ENCODE measurements at places on chromosomes 6 and 20.

DNA sequence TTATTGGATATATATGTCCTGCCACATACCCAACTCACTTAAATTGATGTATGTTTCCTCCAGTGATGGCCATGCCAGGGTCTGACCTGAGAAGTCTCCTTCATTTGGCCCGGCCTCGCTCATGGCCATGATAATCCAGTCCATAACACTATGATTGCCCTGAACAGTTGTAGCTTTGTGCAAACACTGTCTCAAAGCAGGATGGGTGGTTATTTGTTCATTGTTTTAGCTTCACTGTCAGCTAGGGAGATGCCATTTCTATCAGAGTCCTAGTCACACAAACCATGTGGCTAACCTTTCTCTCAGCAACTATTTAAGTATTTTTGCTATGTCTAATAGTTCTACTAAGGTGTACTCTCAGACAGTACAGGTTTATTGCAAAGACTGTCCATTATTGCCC lies 47.6 kb upstream of the ZNF337 start:
- DNase-seq, result no peak

- DNase-seq, result no peak
Measured at GRCh38 chr20:23287354-23288190, 63.0 kb upstream of the NXT1 start.

GRCh38 chr6:125013938-125014660 lies 51.9 kb downstream of the RNF217 start:
- DNase-seq, result no peak

DNA sequence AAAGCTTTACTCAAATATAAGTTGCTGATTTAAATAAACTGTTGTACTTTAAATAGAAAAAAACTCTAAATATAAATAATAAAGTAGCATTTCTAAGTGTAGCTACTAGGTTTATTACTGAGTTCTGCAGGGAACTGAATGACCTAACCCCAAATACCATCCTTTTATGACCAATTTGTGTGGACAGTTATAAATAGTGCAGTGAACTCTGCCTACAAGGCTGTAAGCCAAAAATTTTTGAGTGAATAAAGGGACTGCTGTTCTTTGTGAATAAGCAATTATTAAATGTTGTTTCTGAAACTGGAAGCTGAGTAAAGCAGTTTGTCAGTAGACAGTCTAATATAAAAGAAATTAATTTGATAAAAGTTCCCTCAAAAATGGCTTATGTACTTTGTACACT lies 90.8 kb upstream of the ELOVL5 start:
- no peak for DNase-seq

DNA sequence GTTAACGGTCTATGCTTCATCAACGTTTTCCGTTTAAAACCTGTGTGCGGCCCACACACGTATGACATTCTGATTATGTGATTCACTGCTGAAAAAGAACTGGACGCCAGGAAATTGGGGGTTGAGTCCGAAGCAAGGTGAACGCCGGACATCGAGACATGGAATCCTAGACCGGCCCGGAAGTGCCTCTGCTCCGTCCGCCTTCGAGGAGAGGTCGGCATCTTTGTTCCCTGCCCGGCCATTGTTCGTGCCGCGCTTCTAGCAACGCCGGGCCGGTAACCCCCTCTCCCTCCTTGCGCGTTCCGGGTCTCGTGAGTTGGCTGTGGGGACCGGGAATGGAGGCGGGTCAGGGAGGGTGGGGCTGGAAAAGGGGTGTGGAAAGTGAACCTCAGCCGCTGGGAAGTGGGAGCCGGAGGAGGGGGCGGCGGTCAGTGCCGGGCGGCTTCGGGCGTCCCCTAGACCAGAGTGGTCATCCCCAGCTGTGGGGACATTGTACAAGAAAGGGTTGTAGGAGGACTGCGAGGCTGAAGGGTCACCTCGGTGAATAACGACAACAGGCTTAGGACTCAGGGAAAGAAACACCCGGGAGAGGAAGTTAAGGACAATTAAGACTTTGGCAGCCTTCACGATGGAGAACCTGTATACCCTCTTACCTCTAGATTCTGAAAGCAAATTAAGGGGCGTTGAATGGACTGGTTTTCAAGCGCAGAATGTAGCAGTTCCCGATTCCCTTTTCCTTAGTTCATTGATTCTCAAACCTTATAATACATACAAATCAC lies at the start of gene ZSCAN9:
Gene ZSCAN9, plus strand, starts transcription at position 220 of the 779 bp plus-strand sequence. CDS start 1,810 bp downstream, outside the sequence.
- peak; percentile 95 for DNase-seq

GRCh38 chr6:142804490-142804889 lies 140.5 kb downstream of the HIVEP2 start:
- DNase-seq, result no peak

DNA sequence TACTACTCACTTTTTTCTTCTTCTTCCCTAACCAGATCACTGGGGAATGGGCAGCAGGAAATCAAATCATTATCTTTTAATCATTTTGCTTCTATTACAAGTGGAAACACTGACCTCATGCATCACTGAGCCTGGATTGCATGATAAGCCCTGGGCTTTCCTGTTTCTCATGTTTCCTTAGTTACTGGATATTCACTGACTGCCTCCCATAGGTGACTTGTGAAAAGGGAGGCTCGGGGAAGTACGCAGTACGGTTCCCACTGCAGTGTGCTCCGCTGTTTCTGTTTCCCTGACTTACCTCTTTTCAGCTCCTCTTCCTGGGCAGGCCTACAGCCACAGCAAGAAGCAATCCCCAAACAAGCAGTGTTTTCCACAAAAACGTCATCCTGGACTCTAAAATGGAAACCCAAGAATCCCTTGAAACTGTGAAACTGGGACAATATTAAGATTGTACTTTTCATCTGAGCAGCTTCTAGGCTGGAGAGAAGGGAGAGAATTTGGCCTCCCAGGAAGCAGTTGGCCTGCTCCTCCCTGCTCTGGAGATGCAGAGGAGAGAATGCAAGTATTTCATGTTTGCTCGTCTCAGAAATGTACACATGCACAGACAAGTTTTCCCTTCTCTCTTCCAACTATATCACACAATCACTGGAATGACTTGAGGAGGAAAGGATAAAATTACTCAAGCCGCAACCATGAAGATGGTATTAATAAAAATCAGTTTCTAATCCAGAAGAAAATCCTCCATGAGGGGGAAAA lies 13.1 kb downstream of the BTNL2 start:
- DNase-seq, result no peak

DNA sequence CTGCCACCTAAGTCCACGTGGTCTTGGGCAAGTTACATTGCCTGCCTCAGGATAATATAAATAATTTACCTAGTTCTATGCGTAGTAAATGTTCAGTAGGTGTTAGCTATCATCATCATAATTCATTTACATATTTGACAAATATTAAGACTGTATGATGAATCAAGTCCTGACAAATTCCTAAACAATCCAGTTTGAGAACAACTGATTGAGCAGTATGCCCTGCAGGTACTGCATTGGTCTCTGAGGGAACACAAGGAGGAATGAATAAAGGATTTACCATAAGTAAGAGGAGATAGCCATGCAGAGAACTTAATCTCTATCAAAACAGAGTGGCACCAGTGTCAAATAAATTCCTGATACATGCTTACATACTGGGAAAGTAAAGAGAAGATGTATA lies 70.4 kb downstream of the SAMD5 start:
- DNase-seq, result no peak

- no peak for DNase-seq
Measured at GRCh38 chr6:16511723-16512489, 249.4 kb downstream of the ATXN1 start.

- DNase-seq, result peak; percentile 73
Measured at GRCh38 chr6:159969204-159969912, 476 bp downstream of the IGF2R start.

GRCh38 chr20:10807013-10807412 lies 133.2 kb upstream of the JAG1 start:
- no peak for DNase-seq

GRCh38 chr20:6580486-6580885 lies 187.0 kb upstream of the BMP2 start:
- no peak for DNase-seq

DNA sequence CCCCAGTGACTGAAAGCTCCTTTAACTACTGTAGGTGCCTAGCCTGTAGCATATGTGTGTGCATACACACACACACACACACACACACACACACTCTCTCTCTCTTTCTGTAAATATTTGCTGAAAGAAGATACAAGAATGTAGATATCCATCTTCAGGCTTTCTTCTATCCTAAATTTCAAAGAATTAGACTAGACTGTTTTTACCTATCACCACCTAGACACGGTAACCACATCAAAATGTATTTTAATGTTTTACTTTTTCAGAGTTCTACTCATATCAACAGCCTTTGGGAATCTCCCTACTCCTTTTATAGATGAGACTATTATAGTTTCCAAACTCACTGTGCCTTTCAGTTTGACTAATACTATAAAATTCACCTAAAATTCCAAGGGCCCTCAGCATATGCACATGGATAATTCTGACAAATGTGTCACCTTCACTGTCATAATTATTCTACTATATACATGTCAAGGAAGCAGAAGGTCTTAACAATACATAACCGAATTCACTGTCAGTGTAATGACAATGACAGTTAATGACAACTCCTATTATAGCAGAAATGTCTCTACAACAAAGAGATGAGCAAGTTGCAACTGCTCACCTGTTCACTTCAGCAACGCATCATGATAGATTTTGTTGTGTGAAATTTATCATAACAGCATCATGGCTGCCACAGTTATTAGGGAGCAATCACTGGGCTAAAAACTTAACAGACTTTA lies 236.5 kb downstream of the GMPR start:
- DNase-seq, result no peak

DNA sequence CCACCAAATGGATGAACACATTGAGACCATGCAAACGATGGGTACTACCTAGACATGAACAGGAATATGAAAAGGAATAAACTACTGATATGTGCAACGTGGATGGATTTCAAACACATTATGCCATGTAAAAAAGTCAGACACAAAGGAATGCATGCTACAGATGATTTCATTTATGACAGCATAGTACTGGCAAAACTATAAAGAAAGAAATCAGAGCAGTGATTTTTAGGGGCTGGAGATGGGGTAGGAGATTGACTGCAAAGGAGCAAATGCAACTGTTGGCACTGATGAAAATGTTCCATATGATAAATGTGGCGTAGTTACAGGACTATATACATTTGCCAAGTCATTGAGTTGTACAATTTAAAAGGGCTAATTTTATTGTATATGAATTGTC lies 13.4 kb upstream of the COL12A1 start:
- DNase-seq, result no peak

DNA sequence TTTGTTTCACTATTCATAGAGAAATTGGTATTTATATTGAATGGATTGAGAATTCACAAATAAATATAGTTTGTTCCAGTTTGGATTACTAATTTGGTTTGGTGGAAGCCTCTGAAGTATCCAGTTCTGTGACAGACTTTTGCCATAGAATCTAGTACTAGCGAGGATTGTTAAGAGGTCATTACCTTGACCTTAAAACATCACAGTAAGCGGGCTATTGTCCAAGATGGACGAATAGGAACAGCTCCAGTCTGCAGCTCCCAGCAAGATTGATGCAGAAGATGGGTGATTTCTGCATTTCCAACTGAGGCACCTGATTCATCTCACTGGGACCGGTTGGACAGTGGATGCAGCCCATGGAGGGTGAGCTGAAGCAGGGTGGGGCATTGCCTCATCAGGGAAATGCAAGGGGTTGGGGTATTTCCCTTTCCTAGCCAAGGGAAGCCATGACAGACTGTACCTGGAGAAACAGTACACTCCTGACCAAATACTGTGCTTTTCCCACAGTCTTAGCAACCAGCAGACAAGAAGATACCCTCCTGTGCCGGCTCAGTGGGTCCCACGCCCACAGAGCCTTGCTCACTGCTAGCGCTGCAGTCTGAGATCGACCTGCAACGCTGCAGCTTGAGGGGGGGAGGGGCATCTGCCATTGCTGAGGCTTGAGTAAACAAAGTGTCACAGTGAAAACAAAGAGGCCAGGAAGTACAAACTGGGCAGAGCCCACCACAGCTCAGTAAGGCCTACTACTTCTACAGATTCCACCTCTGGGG lies 66.4 kb upstream of the NEDD9 start:
- DNase-seq, result no peak

- no peak for DNase-seq
Measured at GRCh38 chr20:973785-974194, 28.3 kb downstream of the RSPO4 start.

GRCh38 chr6:33313105-33313708 lies 671 bp downstream of the TAPBP start:
- peak; percentile 80 for DNase-seq

- DNase-seq, result no peak
Measured at GRCh38 chr6:84492241-84493165, 265.1 kb upstream of the CEP162 start.

DNA sequence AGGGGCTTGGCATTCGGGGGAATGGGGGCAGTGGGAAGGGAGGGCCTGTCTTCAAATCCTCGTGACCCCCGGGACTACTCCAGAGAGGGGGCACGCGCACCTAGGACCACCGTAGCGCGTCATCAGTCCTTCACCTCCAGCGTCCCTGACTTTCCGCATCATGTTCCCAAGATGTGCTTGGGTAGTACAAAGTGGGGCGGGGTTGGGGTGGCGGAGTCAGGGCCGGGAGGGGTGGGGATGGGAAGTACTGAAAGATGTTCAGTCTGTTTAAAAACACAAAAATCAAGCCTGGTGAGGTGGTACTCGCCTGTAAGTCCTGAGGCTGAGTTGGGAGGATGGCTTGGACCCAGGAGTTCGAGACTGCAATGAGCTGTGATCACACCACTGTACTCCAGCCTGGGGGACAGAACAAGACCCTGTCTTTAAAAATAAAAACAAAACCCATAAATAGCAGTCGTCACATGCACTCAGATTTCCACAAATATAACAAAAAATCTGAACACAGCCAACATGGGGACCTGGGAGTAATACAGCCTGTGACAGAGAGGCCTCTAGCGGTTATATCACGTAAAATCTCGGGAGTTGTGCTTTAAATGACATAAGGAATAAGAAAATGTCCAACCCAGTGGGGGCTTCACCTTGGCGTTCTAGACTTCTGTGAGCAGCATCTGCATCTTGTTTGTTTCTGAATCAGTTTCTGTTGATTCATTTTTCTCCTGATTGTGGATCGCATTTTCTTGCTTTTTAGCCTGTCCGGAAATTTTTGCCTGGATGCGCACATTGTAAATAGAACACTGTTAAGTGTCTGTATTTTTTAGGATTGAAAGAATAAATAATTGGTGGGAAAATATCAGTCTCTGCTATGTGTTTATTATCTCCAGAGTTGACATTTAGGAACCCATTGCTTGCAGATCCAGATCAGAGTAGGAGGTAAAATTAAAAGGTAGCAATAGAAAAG lies 698 bp upstream of the LRP11 start:
- DNase-seq, result no peak

- DNase-seq, result no peak
Measured at GRCh38 chr6:80226699-80227098, 120.2 kb downstream of the BCKDHB start.

GRCh38 chr6:36641543-36641942 lies 37.0 kb upstream of the CDKN1A start:
- DNase-seq, result no peak

- no peak for DNase-seq
Measured at GRCh38 chr20:34717230-34718095, 13.3 kb downstream of the TP53INP2 start.

DNA sequence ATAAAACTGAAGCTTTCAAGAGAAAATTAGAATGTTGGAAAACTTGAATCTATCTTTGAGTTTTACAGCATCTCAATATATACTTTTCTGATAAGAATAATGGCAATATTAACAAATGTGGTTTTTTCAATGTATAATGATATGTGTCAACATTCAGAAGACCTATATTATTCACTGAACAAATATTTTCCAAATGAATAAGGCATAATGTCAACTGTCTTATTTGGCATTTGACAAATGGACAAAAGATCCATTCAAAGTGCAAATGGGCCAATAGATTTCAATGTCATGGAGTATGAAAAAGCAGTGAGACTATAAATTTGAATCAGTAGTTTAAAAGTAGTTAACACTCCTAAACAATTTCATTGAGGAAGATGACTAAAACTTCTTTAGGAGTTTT lies 20.9 kb downstream of the LMBRD1 start:
- DNase-seq, result no peak
